ENCODE measurements at places on chromosomes 1 and 21.

DNA sequence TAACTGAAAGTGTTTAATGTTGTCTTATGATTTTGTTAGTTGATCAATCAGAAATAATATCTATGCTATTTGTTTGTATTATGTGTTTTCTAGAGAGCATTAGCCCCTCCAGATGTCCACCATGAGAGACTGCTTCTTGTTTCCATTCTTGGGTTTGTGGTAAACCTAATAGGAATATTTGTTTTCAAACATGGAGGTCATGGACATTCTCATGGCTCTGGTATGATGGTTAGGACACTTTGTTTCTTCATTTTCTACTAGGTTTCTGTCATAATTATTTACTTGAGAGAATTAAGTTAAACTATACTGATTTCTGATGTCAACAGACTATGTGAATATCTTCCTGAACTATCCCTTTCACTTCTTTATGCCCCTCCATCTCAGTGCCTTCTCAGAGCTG, 16.1 kb downstream of the SLC30A7 start:
- no peaks in the 10 kb centered on the region for H3K27me3 ChIP-seq
- no peaks in the 10 kb centered on the region for H3K4me1 ChIP-seq
- no peak overlapping the region for H3K4me3 ChIP-seq
- no peak for DNase-seq
- H3K36me3 ChIP-seq: peaks cover 85% of the 10 kb centered on the region
- no peak overlapping the region for H3K27ac ChIP-seq

GRCh38 chr1:212700892-212701819, 1.5 kb upstream of the BATF3 start:
- DNase-seq: peak; percentile 77
- H3K4me1 ChIP-seq: peaks cover 24% of the 10 kb centered on the region
- H3K27me3 ChIP-seq: no peaks in the 10 kb centered on the region
- no peaks in the 10 kb centered on the region for H3K36me3 ChIP-seq

GRCh38 chr1:62230718-62231117, 36.1 kb downstream of the L1TD1 start:
- no peak overlapping the region for H3K27ac ChIP-seq
- H3K36me3 ChIP-seq: no peaks in the 10 kb centered on the region
- H3K4me3 ChIP-seq: no peak overlapping the region

DNA sequence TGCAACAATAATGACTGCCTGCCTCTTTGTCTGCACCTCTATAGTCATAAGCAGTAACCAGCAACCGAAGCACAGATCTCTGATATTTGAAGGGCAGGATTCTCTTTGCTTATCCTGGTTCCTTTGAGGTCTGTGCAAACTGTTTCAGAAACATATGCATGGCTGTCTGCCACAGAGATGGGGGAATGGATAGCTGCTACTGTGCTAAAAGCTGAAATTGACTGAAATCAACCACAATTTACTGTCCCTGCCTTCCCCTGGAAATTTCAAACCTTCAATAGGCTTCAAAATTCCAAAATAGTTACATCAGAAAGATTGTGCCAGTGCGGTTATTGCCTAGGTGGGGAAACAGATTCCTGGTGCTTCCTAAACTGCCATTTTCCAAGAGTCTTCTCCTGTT, 136.8 kb upstream of the GORAB start:
- no peak overlapping the region for H3K4me3 ChIP-seq
- H3K27ac ChIP-seq: no peak overlapping the region
- DNase-seq: no peak
- H3K27me3 ChIP-seq: no peaks in the 10 kb centered on the region
- no peaks in the 10 kb centered on the region for H3K4me1 ChIP-seq
- H3K36me3 ChIP-seq: no peaks in the 10 kb centered on the region

- peak overlapping the region; percentile 91 for H3K4me3 ChIP-seq
- H3K4me1 ChIP-seq: peaks cover 9% of the 10 kb centered on the region
- no peaks in the 10 kb centered on the region for H3K27me3 ChIP-seq
Observed at GRCh38 chr1:118985640-118986554, 2.2 kb downstream of the TBX15 start.

GRCh38 chr1:152023221-152023620, 13.6 kb downstream of the S100A11 start:
- H3K4me3 ChIP-seq: no peak overlapping the region
- H3K27ac ChIP-seq: no peak overlapping the region
- H3K27me3 ChIP-seq: no peaks in the 10 kb centered on the region
- no peak for DNase-seq
- H3K4me1 ChIP-seq: no peaks in the 10 kb centered on the region

- H3K36me3 ChIP-seq: no peaks in the 10 kb centered on the region
- no peak overlapping the region for H3K4me3 ChIP-seq
- H3K27me3 ChIP-seq: peaks cover 44% of the 10 kb centered on the region
- no peak overlapping the region for H3K27ac ChIP-seq
- no peak for DNase-seq
Observed at GRCh38 chr1:153343040-153343681, 5.5 kb downstream of the PGLYRP4 start.

GRCh38 chr1:235357485-235358373, 9.5 kb upstream of the TBCE start:
- DNase-seq: no peak
- H3K4me3 ChIP-seq: no peak overlapping the region
- no peaks in the 10 kb centered on the region for H3K36me3 ChIP-seq
- no peak overlapping the region for H3K27ac ChIP-seq
- H3K4me1 ChIP-seq: no peaks in the 10 kb centered on the region

DNA sequence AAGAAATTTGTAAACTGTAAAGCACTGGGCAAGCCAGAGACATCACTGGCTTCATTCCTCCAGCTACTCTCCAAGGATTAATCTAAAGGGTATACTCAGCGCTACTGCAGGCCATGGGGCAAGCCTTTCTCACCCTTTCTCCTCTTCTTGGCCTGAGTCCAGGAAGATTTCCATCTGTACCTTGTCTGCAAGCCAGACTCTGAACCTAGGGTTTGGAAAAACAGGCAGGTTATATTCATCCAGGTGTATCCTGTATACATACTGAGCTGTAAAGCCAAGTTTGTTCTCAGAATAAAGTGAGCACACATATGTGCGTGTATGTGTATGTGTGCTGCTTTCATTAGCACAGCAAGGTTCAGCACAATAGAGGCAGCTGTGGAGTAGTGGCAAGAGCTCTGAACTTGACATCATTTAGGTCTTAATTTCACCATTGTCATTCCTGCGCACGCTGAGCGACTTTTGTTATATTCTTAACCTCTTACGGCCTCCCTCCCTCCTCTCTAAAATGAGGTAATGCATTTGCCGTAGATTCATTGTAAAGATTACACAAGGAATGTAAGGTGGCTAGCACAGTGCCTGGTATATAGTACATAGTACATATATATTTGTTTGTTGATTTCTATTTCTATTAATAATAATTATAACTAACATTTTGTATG, 128.1 kb upstream of the JUN start:
- H3K4me3 ChIP-seq: no peak overlapping the region
- H3K27me3 ChIP-seq: no peaks in the 10 kb centered on the region
- H3K27ac ChIP-seq: no peak overlapping the region
- no peak for DNase-seq
- H3K36me3 ChIP-seq: no peaks in the 10 kb centered on the region

- peaks cover 21% of the 10 kb centered on the region for H3K4me1 ChIP-seq
- peaks cover 1% of the 10 kb centered on the region for H3K36me3 ChIP-seq
- DNase-seq: peak; percentile 74
- H3K27me3 ChIP-seq: no peaks in the 10 kb centered on the region
Observed at GRCh38 chr1:109277434-109278204, 5.3 kb downstream of the PSRC1 start.

DNA sequence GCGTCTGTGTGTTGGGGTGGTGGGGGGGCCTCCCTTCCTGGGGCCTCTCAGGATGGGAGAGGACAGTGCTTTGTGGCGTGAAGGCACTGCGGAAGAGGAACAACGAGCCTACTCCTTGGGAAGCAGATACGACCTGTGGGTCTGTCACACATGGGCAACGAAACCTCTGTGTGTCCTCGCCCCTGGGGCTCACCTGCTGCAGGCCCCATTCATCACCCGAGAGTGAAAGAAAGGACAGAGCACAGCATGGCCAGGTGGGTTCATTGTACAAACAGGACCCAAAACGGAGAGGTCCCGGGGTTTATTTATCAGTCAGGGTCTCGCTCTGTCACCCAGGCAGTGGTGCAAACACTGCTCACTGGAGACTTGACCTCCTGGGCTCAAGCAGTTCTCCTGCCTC, 40.1 kb upstream of the LIN9 start:
- H3K36me3 ChIP-seq: no peaks in the 10 kb centered on the region
- no peak overlapping the region for H3K27ac ChIP-seq
- no peak for DNase-seq
- no peaks in the 10 kb centered on the region for H3K27me3 ChIP-seq
- H3K4me1 ChIP-seq: no peaks in the 10 kb centered on the region

DNA sequence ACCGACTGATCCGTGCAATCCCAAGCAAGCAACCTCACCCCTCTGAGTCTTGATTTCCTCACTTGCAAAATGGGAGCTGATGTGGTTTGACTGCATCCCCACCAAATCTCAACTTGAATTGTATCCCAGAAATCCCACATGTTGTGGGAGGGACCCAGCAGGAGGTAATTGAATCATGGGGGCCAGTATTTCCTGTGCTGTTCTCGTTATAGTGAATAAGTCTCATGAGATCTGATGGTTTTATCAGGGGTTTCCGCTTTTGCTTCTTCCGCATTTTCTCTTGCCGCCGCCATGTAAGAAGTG, 58.4 kb downstream of the FHAD1 start:
- no peaks in the 10 kb centered on the region for H3K27me3 ChIP-seq
- no peaks in the 10 kb centered on the region for H3K4me1 ChIP-seq
- no peak for DNase-seq

- H3K4me3 ChIP-seq: no peak overlapping the region
- H3K27me3 ChIP-seq: no peaks in the 10 kb centered on the region
- H3K4me1 ChIP-seq: no peaks in the 10 kb centered on the region
- no peak overlapping the region for H3K27ac ChIP-seq
- H3K36me3 ChIP-seq: no peaks in the 10 kb centered on the region
Observed at GRCh38 chr21:37848721-37849490, 67.4 kb downstream of the KCNJ6 start.

GRCh38 chr1:29909962-29910361, 673.6 kb downstream of the PTPRU start:
- peaks cover 40% of the 10 kb centered on the region for H3K27me3 ChIP-seq
- no peaks in the 10 kb centered on the region for H3K36me3 ChIP-seq
- no peak for DNase-seq
- H3K4me1 ChIP-seq: no peaks in the 10 kb centered on the region
- H3K27ac ChIP-seq: no peak overlapping the region

DNA sequence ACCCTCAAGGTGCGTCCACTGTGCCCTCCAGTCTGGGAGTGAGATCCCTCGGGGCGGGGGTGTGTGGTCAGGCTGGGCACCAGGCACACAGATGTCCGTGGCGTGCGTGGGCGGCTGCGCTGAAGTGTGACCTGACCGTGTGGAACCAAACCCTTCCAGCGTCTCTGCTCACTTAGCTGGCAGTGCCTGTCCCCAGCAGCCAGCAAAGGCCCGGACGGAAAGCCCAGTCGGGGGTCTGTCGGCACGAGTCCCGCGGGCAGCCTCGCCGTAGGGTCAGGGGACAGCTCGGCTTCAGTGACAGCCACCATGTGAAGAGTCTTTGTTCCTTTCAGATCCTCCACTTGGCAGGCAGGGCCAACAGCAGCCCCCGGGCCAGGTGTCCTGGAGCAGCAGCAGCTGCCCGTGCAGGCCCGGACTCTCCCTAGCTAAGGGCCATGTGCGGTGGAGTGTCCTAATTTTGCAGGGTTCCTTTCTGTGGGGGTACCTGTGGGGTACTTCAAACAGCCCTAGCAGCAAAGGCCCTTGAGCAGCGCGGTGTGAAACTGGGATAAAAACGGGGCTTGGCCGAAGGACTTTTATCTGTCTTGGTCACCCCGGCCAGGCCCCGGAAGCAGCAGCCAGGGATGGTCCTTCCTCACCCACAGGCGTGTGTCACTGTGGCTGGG, 11.6 kb downstream of the TTLL10 start:
- no peak overlapping the region for H3K4me3 ChIP-seq
- no peaks in the 10 kb centered on the region for H3K4me1 ChIP-seq
- no peak for DNase-seq
- peaks cover 31% of the 10 kb centered on the region for H3K27me3 ChIP-seq
- no peaks in the 10 kb centered on the region for H3K36me3 ChIP-seq

DNA sequence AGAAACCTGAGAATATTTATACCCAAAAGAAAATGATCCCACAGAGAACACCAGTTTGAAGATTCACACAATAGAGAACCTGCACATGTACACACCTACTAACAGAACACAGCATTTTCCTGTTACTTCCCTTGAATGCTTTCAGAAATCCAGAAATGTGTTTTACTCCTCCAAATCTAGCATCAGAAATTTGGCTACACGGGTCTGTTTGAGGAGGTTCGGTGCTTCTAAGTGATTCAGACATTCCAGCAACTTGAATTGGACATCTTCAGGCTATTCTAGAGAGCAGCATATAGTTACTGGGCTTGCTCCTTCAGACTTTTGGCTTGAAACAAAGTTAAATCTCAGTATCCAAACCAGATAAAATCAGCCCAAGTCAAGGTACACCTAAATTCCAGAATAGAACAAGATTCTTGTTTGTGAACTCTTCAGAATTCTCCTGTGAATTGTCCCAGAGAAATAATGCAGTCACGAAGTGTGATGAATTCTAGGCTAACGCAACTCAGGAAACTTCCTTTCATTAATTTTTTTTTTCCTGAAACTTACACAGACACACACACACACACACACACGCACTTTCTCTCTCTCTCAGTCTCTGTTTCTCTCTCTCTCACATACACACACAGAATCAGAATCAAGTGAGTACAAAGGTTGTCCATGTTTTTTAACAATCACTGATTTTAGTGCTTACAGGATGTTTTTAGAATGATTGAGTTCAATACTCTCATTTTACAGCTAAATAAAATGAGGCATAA, 278.4 kb upstream of the SNX7 start:
- H3K36me3 ChIP-seq: no peaks in the 10 kb centered on the region
- no peak overlapping the region for H3K27ac ChIP-seq
- H3K4me3 ChIP-seq: no peak overlapping the region
- no peaks in the 10 kb centered on the region for H3K27me3 ChIP-seq

DNA sequence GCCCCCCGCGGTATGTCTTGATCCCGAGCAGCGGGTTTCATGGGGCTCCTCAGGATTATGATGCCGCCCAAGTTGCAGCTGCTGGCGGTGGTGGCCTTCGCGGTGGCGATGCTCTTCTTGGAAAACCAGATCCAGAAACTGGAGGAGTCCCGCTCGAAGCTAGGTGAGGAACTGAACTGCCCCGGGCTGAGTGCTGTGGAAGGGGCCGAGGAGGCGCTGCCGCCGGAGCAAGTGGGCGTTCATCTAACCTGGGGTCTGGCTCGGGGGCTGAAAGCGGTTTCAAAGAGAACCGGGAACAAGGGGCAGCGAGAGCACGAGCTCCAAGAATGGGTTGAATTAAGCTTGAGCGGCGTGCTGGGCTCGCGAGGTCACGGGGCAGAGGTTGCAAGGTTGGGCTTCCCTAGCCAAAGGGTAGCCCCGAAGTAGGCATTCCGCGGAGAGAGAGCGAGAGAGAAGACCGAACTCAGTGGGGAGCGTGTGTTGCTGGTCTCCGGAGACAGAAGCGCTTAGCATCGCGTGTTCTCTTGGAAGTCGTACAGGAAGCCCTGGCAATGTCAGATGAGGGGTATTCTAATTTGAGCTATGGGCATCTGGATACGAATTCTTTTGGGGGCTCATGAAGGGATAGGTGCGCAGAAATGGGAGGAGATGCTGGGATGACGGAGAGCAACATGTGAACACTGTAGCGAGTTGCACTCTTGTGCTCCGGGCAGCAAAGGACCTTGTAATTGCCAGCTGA, 732 bp downstream of the HS2ST1 start:
- H3K27ac ChIP-seq: peak overlapping the region; percentile 92
- H3K4me3 ChIP-seq: peak overlapping the region; percentile 79
- H3K4me1 ChIP-seq: no peaks in the 10 kb centered on the region

GRCh38 chr1:238252033-238252802, 361.5 kb upstream of the ZP4 start:
- H3K27ac ChIP-seq: no peak overlapping the region
- no peak for DNase-seq
- no peak overlapping the region for H3K4me3 ChIP-seq
- no peaks in the 10 kb centered on the region for H3K36me3 ChIP-seq
